ENCODE measurements at places on chromosomes 3 and 15.

DNA sequence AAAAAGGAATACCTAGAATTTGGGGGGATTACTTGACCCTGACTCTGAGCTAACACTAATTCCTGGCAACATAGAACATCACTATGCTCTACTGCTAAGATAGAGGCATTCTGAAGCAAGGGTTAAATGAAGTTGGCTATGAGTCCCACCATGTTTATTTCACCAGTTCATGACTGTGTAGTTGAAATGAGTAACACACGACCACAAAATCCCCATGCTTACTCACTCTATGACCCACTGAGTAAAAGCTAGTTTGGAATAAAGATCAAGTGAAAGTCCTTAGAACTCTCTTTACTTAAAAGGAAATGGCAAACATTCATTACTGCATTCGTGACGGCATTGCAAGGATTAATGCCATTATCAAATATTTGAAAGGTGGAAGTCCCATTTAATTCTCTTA, 47.4 kb downstream of the MRPL46 start:
- no peak for DNase-seq
- H3K4me3 ChIP-seq: no peak overlapping the region
- H3K36me3 ChIP-seq: no peaks in the 10 kb centered on the region
- peaks cover 66% of the 10 kb centered on the region for H3K27me3 ChIP-seq

DNA sequence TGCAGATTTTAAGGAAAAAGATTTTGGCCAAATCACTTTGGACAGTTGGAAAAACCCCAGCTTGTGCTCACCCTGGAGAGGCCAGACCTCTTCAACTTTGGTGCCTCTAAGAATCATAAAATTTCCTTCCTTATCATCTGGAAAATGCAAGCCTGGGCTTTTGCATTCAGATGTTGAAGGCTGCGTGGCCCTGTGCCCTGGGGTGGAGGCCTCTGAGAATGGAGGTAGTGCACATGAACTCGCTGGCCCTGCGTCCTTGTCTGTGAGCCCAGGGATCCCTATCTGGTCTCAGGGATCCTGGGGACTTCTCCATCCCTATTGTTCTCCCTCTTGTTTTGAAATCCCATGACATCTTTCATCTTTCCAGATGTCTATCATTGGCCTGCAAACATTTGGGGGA, 64.6 kb upstream of the ARNT2 start:
- DNase-seq: no peak
- H3K4me3 ChIP-seq: no peak overlapping the region
- no peaks in the 10 kb centered on the region for H3K4me1 ChIP-seq
- peaks cover 41% of the 10 kb centered on the region for H3K27me3 ChIP-seq
- no peak overlapping the region for H3K27ac ChIP-seq
- H3K36me3 ChIP-seq: no peaks in the 10 kb centered on the region

DNA sequence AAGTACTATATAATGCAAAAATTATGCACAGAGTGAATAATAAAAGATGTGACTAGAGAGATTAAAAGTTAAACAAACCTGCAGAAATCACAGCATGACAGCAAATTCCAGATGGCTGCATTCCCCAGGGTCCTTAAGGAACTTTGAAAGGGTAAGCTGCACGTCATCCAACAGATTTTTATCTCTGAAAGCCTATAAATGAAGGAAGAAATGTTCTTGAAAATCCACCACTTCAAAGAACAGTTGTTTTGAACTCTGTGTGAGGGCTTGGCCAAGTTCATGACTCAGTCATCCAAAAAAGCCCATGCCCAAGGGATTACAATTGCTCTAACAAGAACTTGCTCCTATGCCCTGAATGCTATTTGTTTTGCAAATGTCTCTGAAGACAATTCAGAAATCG, 603.6 kb downstream of the PLOD2 start:
- H3K27ac ChIP-seq: no peak overlapping the region
- no peaks in the 10 kb centered on the region for H3K27me3 ChIP-seq
- no peaks in the 10 kb centered on the region for H3K36me3 ChIP-seq
- H3K4me3 ChIP-seq: no peak overlapping the region
- no peaks in the 10 kb centered on the region for H3K4me1 ChIP-seq

- peaks cover 33% of the 10 kb centered on the region for H3K4me1 ChIP-seq
- DNase-seq: no peak
- H3K36me3 ChIP-seq: peaks cover 58% of the 10 kb centered on the region
- no peak overlapping the region for H3K4me3 ChIP-seq
Observed at GRCh38 chr15:51879555-51879954, 50.1 kb downstream of the TMOD3 start.

DNA sequence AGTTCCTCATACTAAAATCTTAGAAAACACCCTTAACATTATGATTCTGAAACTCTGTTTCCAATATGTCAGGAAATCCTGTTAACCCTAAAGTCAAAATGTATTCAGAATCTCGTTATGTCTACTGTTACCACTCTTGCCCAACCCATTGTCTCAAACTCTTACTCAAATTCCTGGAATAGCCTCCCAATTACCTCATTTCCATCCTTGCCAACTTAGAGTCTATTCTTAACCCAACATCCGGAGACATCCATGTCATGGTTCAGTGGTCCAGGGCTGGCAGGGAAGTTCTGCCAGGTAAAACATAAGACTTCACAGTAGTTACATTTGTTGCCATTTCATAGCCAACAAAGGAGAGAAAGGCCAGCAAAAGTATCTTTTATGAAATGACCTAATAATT, 593.9 kb downstream of the PYDC2 start:
- H3K27me3 ChIP-seq: no peaks in the 10 kb centered on the region
- H3K27ac ChIP-seq: no peak overlapping the region
- no peak for DNase-seq
- H3K4me1 ChIP-seq: no peaks in the 10 kb centered on the region
- H3K36me3 ChIP-seq: no peaks in the 10 kb centered on the region
- H3K4me3 ChIP-seq: no peak overlapping the region

- no peak overlapping the region for H3K27ac ChIP-seq
- H3K36me3 ChIP-seq: no peaks in the 10 kb centered on the region
- DNase-seq: no peak
- H3K27me3 ChIP-seq: peaks cover 11% of the 10 kb centered on the region
Observed at GRCh38 chr15:100346866-100347512, 5.2 kb upstream of the ADAMTS17 start.

DNA sequence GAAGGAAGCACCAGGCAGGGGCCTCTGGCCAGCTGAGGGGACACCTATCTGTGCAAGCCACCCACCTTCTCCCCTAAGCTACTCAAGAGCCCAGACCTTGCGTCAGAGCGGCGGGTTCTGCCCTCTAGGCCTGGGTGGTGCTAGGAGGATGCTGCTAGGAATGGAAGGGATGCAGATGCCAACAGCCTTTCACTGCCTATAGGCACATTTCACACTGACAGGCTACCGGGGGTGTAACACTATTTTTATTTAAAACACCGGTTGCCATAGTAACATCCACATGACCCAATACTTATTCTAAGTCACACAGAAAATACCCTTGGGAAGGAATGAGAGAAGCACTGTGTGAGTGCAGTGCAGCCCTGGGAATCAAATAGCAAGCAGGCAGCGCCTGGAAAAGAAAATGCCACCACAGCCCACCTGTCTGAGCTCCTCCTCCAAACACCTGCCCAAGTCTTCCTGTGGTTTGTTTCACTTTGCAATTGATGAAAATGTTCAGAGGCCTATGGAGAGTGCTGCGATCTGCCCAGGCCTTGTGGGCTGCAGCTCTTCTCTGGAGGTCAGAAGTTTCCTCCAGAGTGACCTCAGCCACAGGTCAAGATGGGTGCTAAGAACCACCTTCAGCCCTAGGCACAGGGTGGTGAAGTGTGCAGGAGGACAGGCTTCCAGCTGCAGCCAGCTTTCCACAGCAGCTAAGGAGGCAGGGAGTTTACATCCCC, 113.5 kb upstream of the TOPAZ1 start:
- H3K27ac ChIP-seq: no peak overlapping the region
- H3K4me1 ChIP-seq: peaks cover 4% of the 10 kb centered on the region
- H3K27me3 ChIP-seq: no peaks in the 10 kb centered on the region
- H3K36me3 ChIP-seq: no peaks in the 10 kb centered on the region

DNA sequence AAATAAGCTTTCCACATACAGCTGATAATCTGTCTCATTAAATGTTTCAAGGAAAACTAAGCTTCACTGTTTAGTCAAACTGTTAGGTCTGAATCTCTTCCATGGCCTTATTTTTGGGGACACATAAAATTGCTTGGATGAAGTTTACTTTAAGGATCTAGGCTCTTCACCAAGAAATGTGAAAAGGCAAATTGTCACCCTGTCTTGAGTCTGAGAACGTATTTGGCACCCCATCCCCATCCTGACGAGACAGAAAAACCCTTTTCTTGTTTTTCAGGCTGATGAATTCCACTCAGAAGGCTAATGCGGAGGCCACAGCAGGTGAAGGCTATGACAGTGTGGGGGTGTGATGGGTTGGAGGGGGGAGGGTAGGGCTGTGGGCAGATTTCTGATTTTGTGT, 226.6 kb downstream of the GREM1 start:
- no peak overlapping the region for H3K27ac ChIP-seq
- H3K36me3 ChIP-seq: no peaks in the 10 kb centered on the region
- no peak for DNase-seq
- no peaks in the 10 kb centered on the region for H3K27me3 ChIP-seq
- H3K4me1 ChIP-seq: no peaks in the 10 kb centered on the region
- H3K4me3 ChIP-seq: no peak overlapping the region

DNA sequence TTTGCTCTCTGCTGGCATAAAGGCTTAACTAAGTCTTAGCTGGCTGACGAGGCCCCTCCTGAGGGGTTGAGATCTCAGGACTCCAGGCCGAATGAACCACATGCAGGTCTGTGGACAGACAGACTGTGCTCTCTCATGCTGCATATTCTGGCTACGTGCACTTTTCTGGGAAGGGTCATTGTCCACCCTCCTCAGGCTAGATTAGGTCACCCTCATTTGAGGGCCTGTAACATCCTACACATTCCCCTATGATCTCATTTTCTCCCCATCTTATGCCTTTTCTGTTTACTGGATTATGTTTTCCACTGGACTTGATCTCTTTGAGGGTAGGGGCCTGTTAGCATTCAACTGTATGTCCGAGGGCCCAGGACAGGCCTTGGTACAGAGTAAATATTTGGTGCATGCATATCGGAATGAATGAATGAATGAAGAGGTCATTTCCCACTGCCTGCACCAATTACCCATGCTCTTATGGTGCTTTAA, 13.7 kb downstream of the EEFSEC start:
- H3K27me3 ChIP-seq: no peaks in the 10 kb centered on the region
- H3K27ac ChIP-seq: no peak overlapping the region
- H3K36me3 ChIP-seq: peaks cover 30% of the 10 kb centered on the region

DNA sequence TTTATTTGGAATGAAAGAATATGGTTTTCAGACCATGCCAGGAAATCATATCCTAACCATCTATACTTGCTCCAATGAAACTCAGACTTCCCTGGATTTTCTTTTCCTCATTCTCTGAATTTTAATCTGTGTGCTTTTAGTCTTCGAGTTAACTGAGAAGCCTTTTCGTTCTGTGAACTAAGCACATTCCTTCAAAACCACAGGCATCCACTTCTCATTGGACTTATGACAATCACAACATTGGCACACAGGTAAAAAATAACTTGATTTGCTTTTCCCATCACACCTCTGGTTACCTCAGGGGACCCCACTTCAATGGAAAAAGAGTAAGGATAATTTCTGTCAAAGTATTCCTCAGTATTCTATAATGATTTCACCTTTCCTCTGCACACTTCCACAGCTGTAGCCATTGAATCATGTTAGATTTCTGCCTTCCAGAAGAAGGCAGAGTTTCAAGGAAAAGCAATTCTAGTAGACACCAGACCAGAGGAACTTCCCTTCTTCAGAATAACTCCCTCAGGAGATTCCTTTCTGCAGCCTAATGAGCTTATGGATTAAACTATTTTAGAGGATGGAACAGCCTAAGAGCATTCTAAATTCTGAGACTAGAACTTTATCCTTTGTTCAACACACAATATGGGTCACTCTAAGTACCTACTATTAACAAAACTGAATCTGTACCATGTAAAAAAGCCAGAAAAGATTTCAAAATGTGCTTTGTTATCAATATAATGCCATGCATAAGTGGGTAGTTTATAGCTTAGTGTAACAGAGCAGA, 15.9 kb downstream of the COMMD2 start:
- H3K4me1 ChIP-seq: peaks cover 5% of the 10 kb centered on the region
- no peaks in the 10 kb centered on the region for H3K27me3 ChIP-seq
- H3K27ac ChIP-seq: no peak overlapping the region
- DNase-seq: no peak

DNA sequence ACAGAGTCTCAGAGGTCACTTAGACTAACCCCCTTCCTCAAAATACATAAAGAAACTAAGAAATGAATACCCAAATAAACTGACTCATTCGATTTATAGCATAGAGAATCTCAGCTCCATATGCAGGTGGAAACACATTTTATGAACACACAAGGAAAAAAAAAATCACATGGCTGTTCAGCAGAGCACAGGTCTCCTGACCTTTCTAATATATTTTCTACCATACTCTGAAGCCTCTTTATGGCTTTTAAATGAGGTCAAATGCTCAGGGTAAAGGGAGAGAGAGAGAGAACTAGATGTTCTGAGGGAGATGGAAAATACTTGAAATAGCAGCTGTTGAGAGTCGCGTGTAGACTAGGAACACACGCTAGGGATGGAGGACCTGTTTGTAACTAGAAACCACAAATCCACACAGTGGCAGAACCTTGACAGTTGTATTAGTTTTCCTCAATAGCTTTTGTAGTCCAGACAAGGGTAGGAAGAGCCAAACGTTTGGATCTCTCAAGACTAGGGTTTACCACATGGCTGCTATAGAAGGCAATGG, 165.3 kb downstream of the FMN1 start:
- H3K4me3 ChIP-seq: no peak overlapping the region
- no peak for DNase-seq
- no peaks in the 10 kb centered on the region for H3K36me3 ChIP-seq
- H3K27me3 ChIP-seq: no peaks in the 10 kb centered on the region
- H3K4me1 ChIP-seq: peaks cover 41% of the 10 kb centered on the region

DNA sequence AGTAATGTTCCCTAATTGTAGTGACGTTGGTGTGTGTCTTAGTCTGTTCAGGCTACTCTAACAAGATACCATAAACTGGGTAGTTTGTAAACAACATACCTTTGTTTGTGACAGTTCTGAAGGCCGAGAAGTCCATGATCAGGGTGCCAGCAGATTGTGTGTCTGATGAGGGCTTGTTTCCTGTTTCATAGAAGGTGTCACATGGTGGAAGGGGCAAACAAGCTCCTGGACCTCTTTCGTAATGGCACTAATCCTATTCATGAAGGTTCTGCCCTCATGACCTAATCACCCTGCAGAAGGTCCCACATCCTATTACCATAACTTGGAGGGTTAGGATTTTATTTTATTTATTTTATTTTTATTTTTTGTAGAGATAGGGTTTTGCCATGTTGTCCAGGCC, 11.1 kb downstream of the ATXN7 start:
- peaks cover 73% of the 10 kb centered on the region for H3K4me1 ChIP-seq
- no peak overlapping the region for H3K4me3 ChIP-seq
- no peak overlapping the region for H3K27ac ChIP-seq
- no peaks in the 10 kb centered on the region for H3K27me3 ChIP-seq
- H3K36me3 ChIP-seq: peaks cover 23% of the 10 kb centered on the region
- no peak for DNase-seq

- H3K27ac ChIP-seq: no peak overlapping the region
- no peak for DNase-seq
- no peaks in the 10 kb centered on the region for H3K4me1 ChIP-seq
Observed at GRCh38 chr3:171614318-171614921, 154.2 kb upstream of the TNIK start.

GRCh38 chr15:93897377-93897776, 334.0 kb upstream of the MCTP2 start:
- DNase-seq: no peak
- no peaks in the 10 kb centered on the region for H3K27me3 ChIP-seq
- no peak overlapping the region for H3K27ac ChIP-seq
- no peaks in the 10 kb centered on the region for H3K4me1 ChIP-seq

GRCh38 chr15:69457304-69458280, 5.0 kb downstream of the RPLP1 start:
- DNase-seq: no peak
- peaks cover 61% of the 10 kb centered on the region for H3K36me3 ChIP-seq
- H3K4me3 ChIP-seq: no peak overlapping the region
- peaks cover 37% of the 10 kb centered on the region for H3K4me1 ChIP-seq
